ENCODE measurements at places on chromosomes 6 and 20.

GRCh38 chr6:157091856-157092460 is 231.4 kb downstream of the TMEM242 start:
- DNase-seq: no peak

GRCh38 chr6:46103441-46104115 is 26.2 kb upstream of the ENPP4 start:
- no peak for DNase-seq

DNA sequence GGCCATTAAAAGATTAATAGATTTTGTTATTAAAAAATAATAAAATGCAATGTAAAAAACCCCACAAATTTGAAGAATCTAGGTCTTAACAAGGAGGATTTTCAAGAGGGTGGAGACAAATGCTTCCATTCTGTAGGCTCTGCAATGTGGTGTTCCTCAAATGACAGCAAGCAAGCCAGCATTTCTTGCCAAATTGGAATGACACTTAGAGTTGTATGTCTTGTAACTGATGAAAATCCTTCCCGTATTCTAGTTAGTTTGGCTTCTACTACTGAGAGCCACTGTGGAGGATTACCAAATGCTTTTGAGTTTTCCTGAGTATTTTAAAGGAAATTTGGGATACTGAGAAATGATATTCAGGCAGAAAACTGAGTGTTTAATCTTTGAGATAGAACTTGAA is 1225.5 kb upstream of the CITED2 start:
- no peak for DNase-seq

GRCh38 chr6:46736906-46737305 is 1.7 kb upstream of the PLA2G7 start:
- DNase-seq: no peak

- DNase-seq: no peak
Observed at GRCh38 chr6:70967049-70967448, 10.2 kb upstream of the B3GAT2 start.
